M059J (cell line): ENCODE measurements at places on chromosomes 2 and 18.
A peak's percentile ranks its signal among the peaks of the same experiment; 100 is the strongest.

- no peak for DNase-seq
Observed at GRCh38 chr2:238102865-238103264, 2.7 kb downstream of the ESPNL start.

GRCh38 chr2:228257379-228257778 lies 75.9 kb upstream of the SPHKAP start:
- no peak for DNase-seq

GRCh38 chr2:207122651-207123334 lies 43.0 kb downstream of the KLF7 start:
- DNase-seq, result no peak

DNA sequence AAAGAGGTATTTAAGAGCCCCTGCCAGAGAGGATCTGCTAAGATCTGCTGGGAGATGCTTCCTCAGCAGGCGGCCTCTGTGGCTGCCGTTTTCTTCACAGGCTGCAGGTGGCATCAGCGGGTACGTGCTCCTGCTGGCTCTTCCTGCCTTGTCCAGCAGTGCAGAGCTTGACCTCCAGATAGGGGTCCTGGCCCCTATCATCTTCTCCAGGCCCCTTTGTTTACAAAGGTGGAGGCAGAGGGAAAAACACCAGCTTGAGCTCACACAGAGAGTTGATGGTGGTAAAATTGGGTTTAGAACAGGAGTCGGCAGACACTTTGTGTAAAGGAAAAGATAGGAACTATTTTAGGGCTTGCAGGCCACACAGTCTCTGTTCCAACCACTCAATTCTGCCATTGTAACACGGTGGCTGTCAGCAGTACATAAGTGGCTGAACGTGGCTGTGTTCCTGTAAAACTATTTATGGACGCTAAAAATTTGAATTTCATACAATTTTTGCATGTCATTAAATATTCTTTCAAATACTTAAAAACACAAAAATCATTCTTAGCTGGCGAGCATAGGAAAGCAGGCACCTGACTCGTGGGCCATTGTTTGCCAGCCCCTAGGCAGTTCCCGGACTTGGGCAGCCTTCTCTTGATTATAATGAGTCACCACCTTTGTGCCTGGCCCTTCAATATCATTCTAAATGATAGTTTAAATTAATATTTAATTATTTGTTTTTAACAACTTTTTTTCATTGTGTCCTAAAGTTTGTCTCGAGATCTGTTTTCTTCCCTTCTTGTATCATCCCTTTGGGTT lies 98.2 kb upstream of the B3GNT7 start:
- peak; percentile 45 for DNase-seq

DNA sequence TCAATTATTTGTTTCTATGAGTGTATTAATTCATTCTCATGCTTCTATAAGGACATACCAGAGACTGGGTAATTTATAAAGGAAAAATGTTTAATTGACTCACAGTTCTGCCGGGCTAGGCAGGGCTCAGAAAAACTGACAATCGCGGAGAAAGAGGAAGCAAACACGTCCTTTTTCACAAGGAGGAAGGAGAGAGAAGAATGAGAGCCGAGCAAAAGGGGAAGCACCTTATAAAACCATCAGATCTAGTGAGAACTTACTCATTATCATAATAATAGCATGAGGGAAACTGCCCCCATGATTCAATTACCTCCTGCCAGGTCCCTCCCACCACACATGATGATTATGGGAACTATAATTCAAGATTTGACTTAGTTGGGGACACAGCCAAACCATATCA lies 294.0 kb downstream of the DSC3 start:
- DNase-seq, result no peak

DNA sequence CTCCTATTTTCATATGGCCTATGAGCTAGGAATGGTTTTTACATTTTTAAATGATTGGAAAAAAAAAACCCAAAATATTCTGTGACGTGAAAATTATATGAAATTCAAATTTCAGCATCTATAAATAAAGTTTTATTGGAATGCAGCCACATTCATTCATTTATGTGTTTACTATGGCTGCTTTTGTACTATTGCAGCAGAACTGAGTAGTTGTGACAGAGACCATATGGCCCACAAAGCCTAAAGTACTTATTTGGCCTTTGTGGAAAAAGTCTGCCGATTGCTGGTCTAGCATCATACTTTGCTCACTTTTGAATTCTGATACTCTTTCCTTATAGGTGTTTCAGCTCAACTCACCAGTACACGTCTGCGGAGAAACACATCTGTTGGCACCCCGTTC lies 39.0 kb downstream of the MYO3B start:
- no peak for DNase-seq

DNA sequence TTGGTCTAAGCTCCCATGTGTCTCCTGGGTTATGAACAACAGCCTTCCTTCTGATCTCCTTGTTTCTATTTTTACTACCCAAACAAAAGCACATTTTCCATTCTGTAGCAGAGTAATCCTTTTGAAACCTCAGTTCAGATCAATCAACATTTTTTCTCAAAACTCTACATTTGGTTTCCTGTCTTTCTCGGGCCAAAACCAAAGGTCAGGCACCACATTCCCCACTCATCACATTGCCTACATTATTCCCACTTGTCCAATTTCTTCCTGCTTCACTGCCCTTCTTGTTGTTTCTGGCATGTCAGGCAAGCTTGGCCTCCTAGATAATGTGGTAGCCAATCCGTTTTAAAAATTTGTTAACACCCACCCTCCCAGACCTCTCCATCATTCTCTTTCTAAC lies 196.8 kb downstream of the PPP1R1C start:
- peak; percentile 52 for DNase-seq

- no peak for DNase-seq
Observed at GRCh38 chr2:23468474-23469141, 83.6 kb downstream of the KLHL29 start.

DNA sequence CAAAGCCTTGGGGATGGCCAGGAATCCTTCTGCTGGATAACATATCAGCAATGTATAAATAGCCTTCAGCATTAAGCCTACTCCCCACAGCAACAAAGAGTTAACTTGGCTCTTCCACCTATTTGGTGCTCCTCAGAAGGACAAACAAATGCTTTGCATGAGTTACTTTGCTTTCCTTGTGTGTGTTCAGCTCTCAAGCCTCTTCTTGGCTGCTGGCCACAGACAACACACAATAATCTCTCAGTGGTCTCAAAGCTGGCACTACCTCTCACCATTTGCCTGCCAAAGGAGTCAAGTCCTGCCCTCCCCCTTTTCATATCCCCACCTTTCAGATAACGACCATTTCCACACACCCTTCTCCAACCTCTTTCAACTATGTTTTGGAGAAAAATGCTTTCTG lies 17.5 kb downstream of the FTCDNL1 start:
- no peak for DNase-seq

DNA sequence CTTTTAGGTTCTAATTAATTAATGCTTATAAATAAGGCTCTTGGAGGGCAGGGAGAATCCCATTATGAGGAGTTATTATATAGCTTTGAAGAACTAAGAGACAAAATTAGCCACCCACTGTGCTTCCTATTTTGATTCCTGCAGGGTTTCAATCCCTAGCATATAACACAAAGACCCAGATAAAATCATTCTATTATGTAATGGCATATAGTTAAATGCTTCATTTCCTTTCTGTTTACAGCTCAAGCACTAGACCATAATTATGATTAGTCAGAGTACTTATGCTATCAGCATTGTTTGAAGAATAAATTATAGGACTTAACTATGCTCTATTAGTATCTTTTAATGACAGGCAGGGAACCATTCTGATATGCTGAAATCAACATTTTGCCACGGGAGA lies 9.1 kb downstream of the GPR155 start:
- no peak for DNase-seq

DNA sequence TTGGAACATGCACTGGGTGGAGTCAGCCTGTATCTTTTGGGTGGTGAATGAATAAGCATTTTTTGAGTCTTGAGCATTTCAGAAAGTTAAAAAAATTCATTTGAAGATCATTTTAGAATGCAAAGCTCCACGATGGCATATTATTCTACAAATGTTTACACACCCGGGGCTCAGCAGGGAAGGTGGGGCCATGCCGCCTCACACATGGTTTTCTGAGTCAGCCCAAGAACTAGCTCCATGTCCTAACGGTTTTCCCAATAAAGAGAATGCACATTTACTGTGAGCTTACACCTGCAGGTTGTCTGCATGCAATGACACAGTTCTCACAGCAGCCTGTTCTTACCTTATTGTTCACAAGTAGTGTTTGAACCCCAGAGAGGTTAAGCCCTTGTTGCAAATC lies 670.3 kb downstream of the GALR1 start:
- DNase-seq, result no peak

- DNase-seq, result no peak
Observed at GRCh38 chr2:70842401-70842800, 6.8 kb upstream of the CD207 start.

- DNase-seq, result no peak
Observed at GRCh38 chr18:45901654-45902210, 65.4 kb downstream of the EPG5 start.

DNA sequence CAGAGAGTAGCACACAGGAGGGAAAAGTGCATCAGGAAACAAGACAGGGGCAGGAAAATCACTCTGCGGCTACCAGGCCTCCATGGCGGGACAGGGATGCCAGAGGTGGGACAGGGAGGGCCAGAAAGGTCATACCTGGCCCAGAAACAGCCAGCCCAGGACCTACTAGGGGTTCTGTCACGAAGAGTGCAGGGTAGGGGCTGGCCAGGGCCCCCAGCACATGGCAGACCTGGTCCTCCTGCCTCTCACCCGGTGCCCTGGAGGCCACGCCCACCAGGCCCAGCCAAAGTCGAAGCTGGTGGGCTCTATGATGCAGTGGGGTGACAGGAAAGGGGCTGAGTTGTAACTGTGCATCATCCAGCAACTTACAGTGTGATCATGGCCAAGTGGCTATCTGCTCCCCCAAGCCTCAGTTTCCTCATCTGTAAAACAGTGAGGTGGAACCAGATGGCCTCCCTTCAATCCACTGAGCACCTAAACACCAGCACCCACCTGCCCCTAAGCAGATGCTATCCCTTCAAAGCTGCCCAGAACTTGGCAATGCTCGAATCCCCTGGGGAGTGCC lies 10.6 kb downstream of the CYP26B1 start:
- no peak for DNase-seq

- DNase-seq, result no peak
Observed at GRCh38 chr2:121237336-121237979, 47.5 kb downstream of the TFCP2L1 start.

DNA sequence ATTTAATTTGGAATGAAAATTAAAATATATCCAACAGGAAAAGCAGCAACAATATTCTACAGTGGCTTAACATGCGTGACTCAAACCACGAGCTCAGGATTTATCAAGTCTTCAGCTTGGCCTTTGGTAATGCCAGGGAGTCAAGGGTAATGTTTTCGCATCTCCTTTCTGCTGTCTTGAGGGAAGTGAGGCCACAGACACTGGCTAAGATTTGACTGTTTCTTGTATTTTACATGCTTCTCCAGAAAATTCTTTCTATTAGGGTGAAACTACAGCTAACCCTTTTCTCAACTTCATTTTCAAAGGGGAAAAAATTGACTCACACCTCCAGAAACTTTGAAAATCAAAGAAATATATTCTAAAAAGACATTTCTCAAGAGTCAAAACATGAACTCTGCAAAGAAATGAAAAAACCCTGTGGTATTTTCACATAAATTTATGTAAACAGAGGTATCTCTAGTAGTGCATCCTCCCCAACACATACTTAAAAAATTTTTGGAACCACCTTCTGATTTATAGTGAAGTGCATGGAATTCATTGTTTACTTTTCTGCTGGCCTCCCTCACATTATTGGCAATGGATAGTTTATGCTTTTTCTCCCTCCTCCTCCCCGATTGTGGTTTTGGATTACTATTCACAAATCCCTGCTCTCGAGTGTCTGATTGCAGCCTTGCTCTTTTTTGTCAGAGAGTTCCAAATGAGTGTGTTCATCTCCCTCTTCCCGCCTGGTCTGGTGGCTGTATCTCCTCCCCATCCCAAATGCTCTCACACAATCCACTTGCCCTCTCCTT lies 48.7 kb downstream of the DPP4 start:
- DNase-seq, result peak; percentile 72

GRCh38 chr2:109368798-109369197 lies 239.8 kb downstream of the SH3RF3 start:
- DNase-seq, result no peak

DNA sequence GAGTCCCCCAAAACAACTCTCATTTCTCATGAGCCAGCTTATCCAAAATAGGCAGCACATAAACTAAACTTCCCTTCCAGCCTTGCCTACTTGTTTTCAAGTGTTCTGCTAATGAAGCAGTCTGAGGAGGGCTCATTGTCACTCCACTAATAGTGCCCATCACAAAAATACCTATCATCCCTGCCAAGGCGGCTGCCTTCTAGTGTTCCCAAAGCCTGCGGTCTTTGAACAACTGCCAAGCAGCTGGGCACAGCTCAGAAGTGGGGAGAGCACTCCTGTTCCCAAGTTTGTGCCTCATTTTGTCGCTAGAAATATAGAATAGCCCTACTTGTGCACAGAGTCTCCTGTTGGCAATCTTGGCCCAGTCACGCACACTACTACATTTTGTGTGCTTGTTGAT lies 50.3 kb downstream of the DTNA start:
- no peak for DNase-seq

DNA sequence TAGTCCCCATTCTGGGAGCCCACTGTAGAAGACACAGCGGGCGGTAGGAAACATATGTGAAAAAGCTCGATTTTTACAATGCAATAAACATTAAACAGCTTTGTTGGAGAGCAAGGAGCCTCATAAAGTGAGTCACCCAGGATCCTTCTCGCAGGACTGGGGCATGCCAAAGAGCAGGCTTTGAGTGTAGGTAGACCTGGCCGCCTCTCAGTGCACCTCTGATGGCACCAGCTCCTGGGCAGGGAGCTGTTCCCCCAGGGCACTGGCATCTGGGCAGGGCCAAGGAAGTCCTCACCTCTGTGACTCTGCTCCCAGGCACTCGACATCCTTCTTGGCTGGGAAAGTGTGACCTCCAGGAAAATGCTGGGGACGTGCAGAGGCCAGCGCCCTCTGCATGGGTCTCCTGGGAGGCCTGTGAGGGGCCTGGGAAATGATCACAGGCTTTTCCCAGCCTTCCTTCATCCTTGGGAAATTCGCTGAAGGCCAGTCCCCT lies 94.2 kb downstream of the POLR1A start:
- peak; percentile 64 for DNase-seq

DNA sequence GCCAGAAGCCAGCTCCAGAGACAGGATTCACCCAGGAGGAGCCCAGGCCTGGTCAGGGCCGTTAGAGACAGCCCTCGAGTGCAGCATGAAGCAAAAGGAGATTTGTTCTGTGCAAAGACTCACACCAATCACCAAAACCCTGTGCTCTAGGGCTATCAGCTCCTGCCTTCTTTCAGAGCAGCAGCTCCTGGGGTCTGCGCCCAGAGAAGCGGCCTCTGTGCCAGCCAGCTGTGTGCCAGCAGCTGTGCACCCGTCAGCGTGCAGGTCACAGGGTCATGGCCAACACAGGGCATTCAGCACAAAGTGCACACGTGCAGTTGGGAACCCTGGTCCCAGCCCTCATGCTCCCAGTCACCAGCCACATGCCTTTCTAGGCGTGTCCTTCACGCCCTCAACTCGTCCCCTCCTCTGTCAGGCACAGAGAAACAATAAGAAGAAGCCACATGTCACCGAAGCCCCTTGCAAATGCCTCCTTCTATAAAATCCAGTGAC lies 49.3 kb downstream of the ZNF516 start:
- no peak for DNase-seq
